Left lung (tissue), 14 donors: ENCODE measurements at places on chromosomes 7 and 10. TPM values are rescaled to one million over a fixed set of nuclear protein-coding genes. Genes with fewer than 3 reads are reported as not detected.

Gene SPDYE2
- 9.5 TPM for polyA plus RNA-seq

DNA sequence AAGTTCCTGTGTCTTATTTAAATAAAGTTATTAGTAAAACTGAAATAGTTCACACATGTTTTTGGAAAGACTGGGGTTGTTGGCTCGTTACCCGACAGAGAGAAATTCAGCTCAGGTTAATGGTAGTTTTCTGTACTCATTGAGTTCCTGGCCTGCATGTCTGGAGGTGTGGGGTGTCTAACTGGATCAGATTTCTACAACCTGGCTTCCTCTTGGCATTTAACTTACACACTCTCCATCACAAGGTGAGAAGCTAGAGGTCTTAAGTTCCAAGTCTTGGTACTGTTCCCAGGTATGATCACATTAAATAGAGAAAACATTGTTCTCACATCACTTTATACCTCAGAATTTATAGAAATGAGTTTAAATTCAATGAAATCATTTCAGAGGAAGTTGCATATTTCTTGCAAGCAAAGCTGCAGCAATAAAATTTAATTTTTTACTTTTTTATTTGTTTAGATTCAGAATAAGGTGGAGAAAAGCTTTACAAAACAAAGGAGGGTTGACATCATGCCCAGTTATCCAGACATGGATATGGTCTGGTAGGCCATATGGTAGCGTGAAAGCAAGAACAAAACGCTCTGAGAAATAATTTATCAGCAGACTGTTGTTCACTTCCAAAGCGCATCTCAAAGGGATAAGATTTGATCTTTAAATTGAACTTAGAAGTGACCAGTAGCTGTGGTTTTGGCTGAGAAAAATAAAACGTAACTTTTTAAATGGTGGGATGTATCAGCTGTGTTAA is 120.6 kb downstream of the GLCCI1 start:
- no peak for DNase-seq

Gene APBB1IP
- 2.4 TPM for polyA plus RNA-seq

GRCh38 chr7:95141755-95142154 is 182.6 kb downstream of the PON1 start:
- no peak for DNase-seq

- peak; percentile 44 for DNase-seq
Measured at GRCh38 chr7:131010717-131011431, 276.9 kb upstream of the KLF14 start.

DNA sequence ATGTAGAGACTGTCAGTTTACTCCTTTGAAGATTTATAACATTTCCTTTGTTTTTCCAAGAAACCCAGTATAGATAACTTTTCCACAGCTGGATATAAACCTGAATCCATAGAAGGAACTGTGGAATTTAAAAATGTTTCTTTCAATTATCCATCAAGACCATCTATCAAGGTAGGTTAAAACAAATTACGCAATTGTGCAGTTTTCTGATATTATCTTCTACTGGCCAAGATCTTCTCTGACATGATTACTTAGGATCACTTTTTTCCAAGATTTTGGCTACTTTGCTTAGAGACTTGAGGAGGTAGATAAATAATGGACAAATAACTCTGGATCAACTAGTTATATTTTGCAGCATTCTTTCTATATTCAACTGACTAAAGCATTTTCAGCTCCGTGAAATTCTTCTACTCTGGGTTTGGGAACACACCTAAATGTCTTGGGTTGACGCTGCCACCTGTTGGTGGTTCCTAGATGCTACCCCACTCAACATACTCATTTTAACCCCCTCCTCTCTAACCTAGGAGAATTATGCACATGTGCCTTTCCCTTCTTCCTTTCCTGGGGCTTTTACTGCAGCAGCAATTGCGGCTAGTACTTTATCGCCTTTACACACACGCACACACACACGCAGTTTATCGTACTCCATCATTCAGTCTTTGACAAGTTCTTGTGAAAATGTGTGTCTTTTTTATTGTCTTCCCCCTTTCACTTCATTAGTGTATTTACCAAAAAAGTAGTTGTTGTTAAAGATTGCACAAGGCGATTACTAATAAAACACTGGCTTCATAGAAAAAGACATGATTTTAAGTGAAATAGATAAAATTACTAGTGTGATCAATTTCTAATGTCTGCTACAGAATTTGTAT is 32.7 kb downstream of the ABCB5 start:
- no peak for DNase-seq

Gene CLDN3
- polyA plus RNA-seq, result 17.0 TPM

- DNase-seq, result no peak
Measured at GRCh38 chr10:28171468-28172222, 131.2 kb downstream of the MPP7 start.

GRCh38 chr10:60099998-60100747 is 193.8 kb upstream of the CCDC6 start:
- DNase-seq, result no peak

Gene CPA2
- polyA plus RNA-seq, result 0.20 TPM

DNA sequence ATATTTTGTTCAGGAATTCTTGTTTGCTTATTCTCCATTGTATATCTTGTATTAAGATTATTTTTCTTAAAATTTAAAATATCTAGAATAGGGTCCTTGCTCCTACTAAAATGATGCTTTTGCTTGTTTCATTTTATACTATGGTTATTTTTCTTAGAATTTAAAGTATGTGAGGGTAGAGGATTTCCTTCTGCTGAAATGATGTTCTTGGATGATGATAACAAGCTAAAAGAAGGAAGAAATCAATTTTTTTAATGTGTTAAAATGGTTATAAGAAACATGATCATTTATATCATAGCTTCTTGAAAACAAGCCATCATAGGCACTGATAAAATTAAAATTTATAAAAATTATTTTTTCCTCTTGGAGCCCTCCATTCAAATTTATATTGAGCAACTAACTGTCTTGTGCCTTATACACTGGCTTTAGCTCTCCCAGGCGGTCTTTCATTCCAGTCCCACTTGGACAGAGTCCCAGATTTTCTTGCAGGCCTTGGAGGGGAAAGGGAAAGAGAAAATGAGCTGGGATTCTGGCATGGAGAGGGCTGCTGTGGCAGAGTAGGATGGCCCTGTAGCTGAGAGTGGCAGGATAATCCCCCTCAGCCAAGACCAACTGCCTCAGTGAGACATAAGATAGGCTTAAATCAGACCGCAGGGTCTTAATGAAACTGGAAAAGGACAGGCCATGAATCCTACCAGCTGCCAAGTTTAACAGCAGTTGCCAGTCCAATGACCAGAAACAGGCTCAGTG is 60.2 kb downstream of the DNAJB9 start:
- no peak for DNase-seq

Gene DKK1
- polyA plus RNA-seq, result 2.8 TPM

DNA sequence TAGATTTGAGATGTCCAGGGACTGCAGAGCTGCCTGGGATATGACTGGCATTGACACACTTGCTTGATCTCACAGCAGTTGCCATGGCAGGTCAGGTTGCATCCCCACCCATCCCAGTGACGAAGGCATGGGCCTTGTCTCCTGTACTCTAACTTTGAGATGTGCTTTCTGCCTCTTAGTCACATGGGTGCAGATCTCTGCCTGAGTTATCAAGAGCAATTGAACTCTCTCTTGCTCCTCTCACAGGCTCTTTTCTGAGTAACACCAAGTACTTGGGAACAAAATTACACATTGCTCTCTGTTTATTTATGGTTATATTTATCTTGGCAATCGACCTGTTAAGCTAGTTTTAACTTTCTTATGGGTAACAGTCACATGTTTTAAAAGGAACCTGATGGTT is 237.3 kb downstream of the NSUN6 start:
- no peak for DNase-seq

DNA sequence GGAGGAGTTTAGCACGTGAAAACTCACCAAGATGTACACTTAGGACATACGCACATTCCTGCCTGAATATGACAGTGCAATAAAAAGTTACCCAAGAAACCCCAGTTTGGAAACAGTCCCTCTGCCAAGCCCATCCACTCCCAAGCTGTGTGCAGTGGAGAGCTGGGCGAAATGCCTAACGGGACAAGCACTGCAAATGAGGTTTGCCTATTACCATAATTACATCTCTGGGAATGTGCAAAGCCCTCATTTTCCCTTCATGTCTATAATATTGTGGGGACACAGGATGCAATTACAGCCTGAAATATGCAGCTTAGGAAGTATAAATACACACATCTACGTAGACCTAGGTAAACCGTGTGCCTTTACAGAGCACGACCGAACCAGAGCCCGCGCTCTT is 117.5 kb downstream of the PLXNA4 start:
- DNase-seq, result no peak

DNA sequence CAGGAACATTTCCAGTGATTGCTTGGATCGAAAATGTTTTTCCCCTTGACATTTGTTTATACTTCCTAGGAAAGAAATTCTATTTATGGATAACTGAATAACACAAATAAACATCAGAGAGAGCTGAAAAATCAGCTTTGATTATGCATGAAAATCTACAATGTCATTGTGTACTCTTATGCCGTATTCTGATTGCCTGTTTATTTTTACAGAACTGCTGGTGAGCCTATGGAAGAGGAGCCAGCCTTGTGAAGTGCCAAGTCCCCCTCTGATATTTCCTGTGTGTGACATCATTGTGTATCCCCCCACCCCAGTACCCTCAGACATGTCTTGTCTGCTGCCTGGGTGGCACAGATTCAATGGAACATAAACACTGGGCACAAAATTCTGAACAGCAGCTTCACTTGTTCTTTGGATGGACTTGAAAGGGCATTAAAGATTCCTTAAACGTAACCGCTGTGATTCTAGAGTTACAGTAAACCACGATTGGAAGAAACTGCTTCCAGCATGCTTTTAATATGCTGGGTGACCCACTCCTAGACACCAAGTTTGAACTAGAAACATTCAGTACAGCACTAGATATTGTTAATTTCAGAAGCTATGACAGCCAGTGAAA is 121.5 kb downstream of the TWIST1 start:
- DNase-seq, result no peak

DNA sequence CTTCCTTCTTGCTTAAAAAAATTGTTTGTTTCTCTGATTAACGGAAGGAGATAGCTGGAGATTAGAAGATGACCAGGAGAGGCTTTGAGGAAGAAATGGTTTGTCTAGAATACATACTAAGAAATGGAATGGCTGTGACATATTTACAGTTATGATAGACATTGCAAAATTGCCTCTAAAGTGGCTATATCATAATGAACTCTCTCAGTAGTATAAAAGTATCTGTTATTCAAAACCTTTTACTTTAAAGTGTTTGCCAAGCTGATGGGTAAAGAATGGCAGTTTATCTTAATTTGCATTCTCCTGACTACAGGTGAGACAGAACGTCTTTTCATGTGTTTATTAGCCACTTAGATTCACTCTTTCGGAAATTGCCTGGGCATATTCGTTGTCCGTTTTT is 28.7 kb downstream of the LRGUK start:
- DNase-seq, result no peak

- DNase-seq, result peak; percentile 92
Measured at GRCh38 chr10:88991161-88991898, 732 bp downstream of the FAS start.
